ENCODE measurements at places on chromosomes 5 and 9. TPM values are rescaled to one million over a fixed set of nuclear protein-coding genes. Genes with fewer than 3 reads are reported as not detected.

TIGD6 gene
- polyA plus RNA-seq, result 5.6 TPM

IL5 gene
- not detected for polyA plus RNA-seq

SLC6A7 gene
- polyA plus RNA-seq, result 0.06 TPM

SLC6A18 gene
- 5.4 TPM for polyA plus RNA-seq

AK6 gene
- 79.4 TPM for polyA plus RNA-seq

CTXN3 gene
- not detected for polyA plus RNA-seq

ENC1 gene
- polyA plus RNA-seq, result 87.0 TPM

IGFBPL1 gene
- 2.1 TPM for polyA plus RNA-seq

GRCh38 chr9:108271236-108271635 is 584.5 kb downstream of the ACTL7B start:
- DNase-seq, result no peak

GRCh38 chr9:120567081-120567480 is 12.9 kb downstream of the CDK5RAP2 start:
- no peak for DNase-seq

DNA sequence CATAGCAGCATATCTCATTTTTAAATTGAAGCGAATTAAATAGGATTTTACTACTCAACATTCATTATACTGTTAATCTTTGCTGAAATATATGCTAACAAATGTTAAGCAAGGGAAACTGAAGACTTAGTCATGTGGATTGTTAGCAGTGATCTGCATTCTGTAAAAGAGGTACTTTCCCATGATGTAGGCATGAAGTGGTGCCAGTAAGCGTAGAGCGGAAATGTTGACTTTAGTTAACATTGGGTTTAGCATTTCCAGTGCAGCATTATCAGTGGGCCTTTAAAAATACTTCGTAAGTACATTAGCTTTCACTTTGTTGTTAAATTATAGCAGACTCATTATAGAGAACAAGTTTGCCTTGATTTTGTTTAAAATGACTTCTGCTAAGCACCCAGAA is 130.3 kb downstream of the CDC42SE2 start:
- no peak for DNase-seq

DNA sequence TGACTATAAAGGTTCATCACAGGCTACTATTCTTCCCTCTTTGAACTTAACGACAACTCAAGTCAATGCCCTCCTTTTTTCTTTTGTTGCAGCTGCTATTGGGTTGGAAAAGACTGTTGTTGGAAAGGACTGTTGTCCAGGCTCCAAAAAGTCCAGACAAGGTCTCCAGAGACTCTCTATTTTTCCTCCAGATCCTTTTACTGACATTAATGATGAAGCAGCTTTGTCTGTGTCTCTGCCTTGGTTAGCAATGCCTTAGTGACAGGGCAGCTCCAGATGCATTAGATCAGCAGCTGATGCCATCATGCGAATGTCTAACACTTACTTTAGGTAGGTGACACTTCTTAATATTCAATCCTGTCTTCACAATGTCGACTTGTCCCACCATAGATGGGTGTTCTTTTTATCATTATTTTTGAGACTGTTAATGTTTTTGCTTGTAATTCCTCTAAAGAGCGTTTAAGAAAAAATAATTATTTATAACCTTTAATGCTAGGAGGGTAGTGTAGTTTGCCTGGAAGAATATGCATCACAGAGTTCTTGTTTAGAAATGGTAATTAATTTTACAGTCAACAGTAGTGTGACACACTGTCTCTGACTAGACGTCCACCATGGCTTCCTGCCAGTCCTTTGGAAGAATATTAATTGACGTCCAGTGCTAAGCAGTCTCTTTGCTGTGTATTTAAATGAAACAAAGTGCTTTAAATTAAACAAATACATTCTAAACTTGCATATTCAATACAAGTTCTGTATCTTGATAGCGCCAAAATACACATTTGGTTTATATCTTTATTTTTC is 492.2 kb downstream of the NR2F1-AS1 start:
- peak; percentile 39 for DNase-seq

GRCh38 chr5:15748266-15748665 is 248.3 kb downstream of the FBXL7 start:
- DNase-seq, result no peak

DNA sequence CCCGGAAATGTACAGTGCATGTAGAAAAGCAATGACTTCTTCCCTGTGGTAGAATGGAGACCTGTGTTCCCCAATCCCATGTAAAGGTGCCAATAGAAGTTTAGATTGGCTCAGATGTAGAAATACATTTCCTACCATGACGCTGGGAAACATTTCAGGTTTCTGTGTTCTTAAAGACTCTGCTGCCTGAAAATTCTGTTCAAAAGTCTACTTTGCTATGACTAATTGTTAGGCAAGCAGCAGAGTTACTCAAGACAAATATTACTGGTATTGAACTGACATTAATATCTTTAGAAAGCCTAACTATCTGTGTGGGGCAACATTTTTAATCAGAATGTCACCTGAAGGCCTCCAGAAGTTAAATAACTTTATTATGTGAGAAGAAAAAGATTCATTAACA is 75.5 kb upstream of the ELL2 start:
- DNase-seq, result no peak

- no peak for DNase-seq
Measured at GRCh38 chr5:35762368-35762767, 94.3 kb upstream of the IL7R start.

DNA sequence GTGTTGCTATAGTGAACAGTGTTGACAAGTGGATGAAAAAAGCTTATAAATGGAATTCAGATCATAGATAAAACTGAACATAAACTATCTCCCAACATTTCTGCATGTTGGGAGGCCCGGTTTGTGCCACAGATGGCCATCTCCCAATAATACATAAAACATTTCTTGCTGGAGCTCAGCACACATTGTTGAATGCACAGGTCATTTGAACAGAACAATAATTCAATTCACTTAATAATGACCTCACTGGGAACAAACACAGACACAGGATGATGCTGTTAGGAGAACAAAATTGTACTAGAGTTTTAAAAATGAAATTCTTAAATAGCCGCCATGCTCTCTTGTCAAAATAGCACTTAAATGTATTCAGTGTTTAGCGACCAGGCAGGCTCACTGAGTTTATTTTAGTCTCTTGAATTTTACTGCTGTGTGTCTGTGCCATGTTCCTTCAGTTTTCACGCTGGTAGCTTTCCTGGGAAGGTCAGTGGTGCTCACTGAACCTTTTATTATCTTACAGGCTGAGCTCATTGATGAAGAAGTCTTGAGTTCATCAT is 85.0 kb upstream of the SSBP2 start:
- no peak for DNase-seq

- DNase-seq, result no peak
Measured at GRCh38 chr5:73968729-73969128, 342.7 kb downstream of the ARHGEF28 start.

DNA sequence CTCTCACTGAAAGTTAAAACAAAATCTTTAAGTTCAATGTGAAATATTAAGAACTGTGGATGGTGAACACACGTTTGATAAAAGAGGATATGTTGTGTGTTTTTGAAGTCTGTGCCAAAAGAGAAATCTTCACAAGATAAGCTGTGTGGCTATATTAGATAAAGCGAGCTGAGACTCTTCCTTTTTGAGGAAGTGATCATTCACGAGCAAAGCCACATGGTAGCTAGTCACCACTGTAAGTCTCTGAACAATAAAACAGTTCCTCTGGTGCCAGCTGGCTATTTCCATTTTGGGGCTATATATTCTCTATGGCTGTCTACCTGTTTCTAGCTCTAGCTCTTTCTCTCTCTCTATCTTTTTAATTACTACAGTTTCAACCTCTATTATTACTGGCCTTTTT is 1849.2 kb upstream of the C9orf72 start:
- DNase-seq, result no peak

DNA sequence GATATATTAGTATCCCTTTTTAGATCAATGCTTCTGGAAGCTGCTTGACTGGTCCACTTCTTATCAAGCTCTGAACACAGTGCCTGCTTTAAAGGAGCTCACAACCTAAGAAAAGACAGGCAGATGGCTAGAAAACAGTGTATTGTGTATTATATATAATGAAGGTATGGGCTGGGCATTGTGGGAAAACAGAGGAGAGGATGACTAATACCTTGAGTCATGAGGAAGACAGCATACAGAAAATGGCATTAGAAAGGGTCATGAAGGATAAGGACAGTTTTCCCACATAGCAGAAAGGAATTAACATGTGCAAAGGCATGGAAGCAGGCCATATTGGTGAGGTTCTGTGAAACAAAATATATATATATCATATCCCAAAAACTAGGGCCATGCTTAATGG is 309.6 kb downstream of the MLLT3 start:
- DNase-seq, result no peak

DNA sequence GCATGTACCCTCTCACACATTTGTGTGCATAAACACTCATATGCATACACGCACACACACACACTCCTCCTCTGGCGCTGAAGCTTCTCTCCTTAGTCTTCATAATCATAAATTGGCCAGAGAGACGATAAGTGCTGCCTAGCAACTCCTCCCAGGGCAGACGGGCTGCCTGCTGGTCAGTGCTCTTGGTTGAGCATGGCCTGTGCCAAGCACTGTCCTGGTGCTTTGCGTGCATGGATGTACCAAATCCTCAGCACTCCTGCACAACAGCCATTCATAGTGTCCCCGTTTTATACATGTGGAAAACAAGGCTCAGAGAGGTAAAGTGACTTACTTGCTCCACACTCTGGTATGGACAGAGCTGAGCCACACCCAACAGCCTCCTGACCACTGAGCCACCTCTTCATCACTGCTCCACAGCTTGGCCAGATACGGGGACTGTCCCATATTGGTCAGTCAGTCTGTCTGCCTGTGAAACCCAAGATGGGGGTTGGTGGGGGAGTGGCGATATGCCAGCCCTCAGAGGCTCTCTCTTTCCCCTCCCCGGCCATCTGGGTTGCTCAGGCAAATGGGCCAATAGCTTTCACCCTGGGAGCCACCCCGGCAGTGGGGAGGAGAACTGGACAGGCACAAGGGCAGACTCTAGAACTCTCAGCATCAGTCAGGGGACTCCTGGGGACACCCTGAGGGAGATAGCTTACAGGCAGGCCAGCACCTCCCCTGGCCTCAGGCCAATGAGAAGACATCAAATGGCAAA is 64.3 kb upstream of the GARNL3 start:
- no peak for DNase-seq

DNA sequence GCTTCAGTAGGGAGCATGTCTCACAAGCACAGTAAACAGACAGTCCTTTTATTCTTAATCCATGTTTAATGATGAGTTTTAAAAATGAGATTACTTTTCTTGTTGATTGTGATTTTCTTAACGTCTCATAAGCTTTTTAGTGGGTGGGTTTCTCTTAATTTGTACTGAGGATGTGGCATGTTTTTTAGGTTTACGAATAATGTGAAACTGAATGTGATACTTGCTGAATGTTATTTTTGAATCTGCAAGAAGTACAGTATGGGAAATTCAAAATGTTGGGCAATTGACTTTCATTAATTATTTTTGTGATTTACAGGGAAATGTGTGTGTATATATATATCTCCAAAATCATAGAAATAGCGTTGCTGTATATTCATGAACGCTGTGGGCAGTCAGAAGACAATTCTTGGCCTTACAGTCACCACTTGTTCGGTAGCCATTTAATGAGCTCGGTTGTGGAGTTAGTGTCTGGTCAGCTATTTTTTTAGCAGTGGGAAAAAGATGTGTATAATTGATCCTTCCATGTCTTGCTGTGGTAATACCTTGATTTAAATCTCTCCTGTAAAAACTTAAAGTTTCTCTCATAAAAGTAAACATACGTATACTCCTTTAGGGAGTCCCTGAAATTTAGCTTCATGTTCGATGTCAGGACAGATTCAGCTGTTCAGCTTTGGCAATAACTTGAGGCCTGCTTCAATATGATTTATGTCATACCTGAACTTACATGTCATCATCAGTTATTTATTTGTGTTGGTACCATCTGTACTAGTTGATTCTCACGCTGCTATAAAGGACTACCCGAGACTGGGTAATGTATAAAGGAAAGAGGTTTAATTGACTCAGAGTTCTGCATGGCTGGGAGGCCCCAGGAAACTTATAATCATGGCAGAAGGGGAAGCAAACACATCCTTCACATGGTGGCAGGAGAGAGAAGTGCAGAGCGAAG is 15.0 kb downstream of the ICE1 start:
- DNase-seq, result no peak

DNA sequence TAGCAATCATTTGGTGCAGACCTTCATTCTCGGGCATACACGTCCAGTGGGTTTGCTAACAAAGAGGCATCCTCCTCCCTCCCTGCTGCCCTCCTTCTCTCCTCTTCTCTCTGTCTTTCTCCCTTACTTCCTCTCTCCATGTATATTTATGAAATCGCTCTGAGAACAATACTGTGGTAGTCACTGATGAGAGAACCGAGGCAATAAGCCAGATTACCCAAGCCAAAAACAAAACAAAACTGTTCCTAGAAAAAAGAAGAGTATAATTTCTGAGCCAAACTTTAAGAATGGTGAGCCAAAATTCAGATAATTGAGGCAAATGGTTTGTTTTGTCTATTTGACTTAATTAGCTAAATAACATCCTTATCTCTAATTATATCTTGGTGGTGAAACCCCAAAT is 15.8 kb upstream of the HMHB1 start:
- no peak for DNase-seq

GRCh38 chr5:105816961-105817360 is 1853.8 kb downstream of the EFNA5 start:
- no peak for DNase-seq

GRCh38 chr9:131534721-131535237 is 3.7 kb upstream of the UCK1 start:
- DNase-seq, result no peak

DNA sequence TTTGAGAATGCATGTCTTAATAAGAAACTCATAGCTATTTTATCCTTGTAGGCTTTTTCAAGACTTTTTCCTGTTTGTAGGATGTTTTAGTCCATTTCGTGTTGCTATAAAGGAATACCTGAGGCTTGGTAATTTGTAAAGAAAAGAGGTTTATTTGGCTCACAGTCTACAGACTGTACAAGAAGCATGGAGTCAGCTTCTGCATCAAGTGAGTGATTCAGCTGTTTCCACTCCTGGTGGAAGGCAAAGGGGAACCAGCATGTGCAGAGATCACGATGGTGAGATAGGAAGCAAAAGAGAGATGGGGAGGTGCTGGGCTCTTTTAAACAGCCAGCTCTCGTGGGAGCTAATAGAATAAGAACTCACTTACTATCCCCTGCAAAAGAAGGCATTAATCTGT is 177.3 kb downstream of the ALDH1A1 start:
- DNase-seq, result no peak

- no peak for DNase-seq
Measured at GRCh38 chr9:2390028-2390427, 231.6 kb upstream of the VLDLR start.

DNA sequence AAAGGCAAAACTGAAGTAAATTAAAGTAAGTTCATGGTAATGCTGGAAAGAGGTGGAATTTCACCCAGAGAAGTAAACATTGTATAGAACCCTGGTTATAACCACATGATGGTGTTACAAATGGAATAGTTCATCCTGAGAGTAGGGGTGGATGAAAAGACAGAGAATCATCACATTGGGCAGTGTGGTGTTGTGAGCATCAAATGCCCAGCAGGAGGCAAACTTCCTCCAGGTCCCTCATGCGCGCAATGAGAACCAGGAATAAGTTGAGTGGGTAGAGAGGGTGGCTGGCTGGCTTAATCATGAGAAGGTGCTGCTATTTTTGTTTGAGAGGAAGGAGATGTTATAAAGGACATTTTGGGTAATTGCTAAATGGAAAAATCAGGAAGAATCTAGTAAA is 163.3 kb upstream of the HMHB1 start:
- DNase-seq, result no peak

GRCh38 chr5:179122411-179123108 is 62.4 kb downstream of the ZNF354C start:
- DNase-seq, result no peak
